ENCODE measurements at places on chromosomes 6 and 20. TPM values are rescaled to one million over a fixed set of nuclear protein-coding genes. Genes with fewer than 3 reads are reported as not detected.

DNA sequence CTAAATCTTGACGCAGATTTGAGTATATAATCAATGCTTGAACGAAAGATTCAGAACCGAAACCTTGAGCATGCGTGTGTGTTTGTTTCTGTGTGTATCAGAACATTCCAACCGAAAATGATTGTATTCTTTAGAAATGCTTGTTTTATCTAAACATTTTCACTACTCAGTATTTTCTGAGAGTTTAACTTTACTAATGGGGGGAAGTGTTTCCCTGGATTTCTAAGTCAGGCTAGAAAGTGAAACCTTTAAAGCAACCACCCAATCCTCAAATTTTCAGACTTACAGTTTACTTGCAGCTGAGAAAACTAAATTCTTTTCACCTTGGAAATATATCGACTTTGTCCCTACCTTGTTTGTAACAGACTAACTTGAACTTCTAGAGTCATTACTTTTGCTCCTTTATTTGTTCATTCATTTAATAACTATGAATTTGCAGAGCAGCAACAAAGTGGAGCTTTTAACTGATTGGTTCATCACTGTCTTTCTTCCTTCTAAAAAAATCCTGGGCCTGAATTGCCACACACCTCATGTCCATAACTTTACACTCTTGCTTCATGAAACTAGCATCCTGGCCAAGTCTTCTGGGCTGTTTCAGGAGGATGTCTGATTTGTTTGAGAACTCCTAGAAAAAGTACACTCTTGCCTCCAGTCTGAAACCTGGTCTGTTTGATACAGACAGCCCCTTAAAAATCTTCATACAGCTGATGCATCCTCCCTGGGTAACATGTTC is 77.8 kb upstream of the XRN2 start:
- no peak for DNase-seq

- no peak for DNase-seq
Observed at GRCh38 chr20:35586751-35587425, 28.7 kb upstream of the SPAG4 start.

The EBF4 gene
- total RNA-seq = 2.6 TPM

GRCh38 chr6:148523048-148523447 is 180.4 kb downstream of the SASH1 start:
- DNase-seq = no peak

DNA sequence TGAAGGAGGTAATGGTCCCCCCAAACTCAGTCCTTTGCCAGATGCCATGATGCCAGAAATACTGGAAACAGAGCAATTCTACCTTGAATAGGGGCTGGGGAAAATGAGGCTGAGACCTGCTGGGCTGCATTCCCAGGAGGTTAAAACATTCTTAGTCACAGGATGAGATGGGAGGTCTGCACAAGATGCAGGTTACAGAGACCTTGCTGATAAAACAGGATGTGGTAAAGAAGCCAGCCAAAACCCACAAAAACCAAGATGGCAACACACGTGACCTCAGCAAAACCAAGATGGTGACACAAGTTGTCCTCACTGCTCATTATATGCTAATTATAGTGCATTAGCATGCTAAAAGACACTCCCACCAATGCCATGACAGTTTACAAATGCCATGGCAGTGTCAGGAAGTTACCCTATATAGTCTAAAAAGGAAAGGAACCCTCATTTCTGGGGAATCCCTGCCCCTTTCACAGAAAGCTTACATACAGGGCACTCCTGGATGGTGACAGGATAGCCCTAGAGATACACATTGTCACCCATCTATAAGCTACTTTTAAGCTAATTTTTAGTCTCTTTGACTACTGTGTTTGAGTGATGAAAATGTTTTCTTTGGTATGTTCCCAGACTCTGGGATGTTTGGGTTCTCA is 979.7 kb downstream of the TBC1D32 start:
- no peak for DNase-seq

GRCh38 chr20:34045294-34045693 is 51.6 kb downstream of the RALY start:
- DNase-seq = peak; percentile 26

- DNase-seq = no peak
Observed at GRCh38 chr6:170132011-170132521, 158.8 kb downstream of the DLL1 start.

The GPR6 gene
- not detected for total RNA-seq

DNA sequence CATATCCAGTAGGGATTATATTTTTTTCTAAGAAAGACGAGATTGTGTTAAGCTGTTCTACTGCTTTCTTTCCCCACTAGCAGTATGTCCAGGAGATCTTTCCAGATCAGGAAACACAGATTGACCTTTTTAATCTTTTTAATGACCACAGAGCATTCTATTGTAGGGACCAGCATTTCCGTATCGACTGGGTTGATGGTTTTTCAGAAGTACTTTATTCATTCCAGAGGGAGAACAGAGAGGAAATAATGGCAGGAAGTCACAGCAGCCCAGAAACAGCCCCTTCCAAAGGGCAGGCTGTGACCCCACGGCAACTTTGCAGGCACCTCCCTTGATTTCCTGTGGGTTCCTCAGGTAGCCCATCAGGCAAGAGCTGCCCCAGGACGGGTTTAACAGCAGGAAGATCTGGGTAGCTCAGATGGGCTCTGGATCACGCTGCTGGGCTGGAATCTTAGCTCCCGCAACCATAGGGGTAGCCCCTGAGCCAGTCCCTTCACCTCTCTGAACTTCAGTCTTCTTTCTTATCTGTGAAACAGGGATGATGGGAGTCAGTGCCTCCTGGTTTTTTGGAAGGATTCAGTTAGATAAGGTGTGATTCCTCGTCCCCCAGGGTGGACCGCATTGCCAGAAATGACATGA is 23.8 kb upstream of the CHMP4B start:
- no peak for DNase-seq

GRCh38 chr20:63452821-63453523 is 19.5 kb downstream of the KCNQ2 start:
- no peak for DNase-seq

The CEP43 gene
- total RNA-seq = 33.9 TPM

DNA sequence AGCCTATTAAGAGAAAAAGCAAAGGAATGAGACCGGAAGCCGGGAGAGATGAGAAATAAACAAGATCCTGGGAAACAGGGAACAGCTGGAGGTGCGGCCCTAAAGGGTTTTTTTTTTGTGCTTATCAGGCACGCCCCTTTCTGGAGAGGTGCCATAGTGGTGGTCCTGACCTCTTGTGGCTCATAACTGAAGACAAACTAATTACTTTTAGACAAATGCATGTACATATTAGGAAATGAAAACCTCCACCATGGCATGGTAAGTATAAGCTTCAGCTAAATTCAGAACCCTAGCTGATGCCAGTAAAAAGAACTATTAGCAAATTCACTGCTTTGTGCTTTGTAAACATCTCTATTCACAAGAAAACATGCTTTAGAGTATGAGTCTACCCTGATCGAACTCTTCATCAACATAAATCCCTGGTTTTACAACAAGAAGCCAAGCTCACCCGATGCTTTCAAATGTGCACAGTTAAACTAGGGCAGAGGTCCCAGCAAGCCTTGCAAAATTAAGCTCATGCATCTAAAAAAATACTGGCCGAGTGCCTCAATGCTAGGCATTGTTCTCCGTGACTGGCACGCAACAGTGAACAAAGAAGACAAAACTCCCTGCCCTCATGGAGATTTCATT is 96.4 kb upstream of the MRPS10 start:
- DNase-seq = no peak

DNA sequence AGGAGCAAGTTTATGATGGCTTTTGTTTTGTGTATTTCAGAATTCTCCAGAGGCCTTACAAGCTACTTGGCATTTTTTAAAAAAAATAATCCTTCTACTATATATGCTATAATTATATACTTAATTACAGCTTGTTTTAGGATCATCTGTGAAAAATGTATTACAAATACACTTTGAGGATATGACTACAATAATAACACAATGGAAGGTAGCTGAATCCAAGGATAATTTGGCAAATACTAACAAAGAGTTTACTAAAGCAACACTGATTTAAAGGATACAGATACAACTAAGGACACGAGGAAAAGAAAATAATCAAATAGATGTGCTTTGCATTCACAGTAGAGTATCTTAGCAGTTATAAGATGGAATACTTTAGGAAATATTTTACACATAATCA is 381.9 kb upstream of the CITED2 start:
- DNase-seq = no peak

- DNase-seq = peak; percentile 61
Observed at GRCh38 chr6:111256646-111257045, 169.3 kb downstream of the SLC16A10 start.

The ETV7 gene
- total RNA-seq = 0.87 TPM

- DNase-seq = peak; percentile 71
Observed at GRCh38 chr20:49699200-49699992, 14.3 kb downstream of the B4GALT5 start.

DNA sequence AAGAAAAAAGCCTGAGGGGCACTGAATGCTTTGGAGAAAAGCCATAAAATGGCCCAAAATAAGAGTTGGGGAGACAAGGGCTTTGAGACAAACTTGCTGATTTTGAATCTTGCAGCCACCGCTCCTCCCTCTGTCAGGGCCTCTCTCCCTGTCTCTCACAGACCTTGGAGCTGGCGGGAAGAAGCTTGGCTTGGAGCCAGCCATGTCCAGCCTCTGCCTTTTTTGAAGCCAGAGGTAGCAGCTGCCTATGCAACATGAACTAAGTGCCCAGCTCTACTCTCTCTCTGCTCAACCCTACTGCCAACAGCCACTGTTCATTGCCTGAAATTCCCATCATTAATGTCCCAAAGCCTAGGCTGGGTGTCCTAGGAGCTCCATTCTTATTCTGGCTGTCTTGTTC is 63.7 kb upstream of the CTNNBL1 start:
- DNase-seq = no peak

GRCh38 chr6:132491303-132491702 is 21.6 kb downstream of the STX7 start:
- DNase-seq = no peak

GRCh38 chr6:143155681-143156080 is 95.0 kb downstream of the AIG1 start:
- DNase-seq = no peak

- DNase-seq = no peak
Observed at GRCh38 chr6:56517155-56517745, 125.4 kb downstream of the DST start.

- DNase-seq = no peak
Observed at GRCh38 chr6:106749609-106750008, 120.2 kb downstream of the QRSL1 start.

DNA sequence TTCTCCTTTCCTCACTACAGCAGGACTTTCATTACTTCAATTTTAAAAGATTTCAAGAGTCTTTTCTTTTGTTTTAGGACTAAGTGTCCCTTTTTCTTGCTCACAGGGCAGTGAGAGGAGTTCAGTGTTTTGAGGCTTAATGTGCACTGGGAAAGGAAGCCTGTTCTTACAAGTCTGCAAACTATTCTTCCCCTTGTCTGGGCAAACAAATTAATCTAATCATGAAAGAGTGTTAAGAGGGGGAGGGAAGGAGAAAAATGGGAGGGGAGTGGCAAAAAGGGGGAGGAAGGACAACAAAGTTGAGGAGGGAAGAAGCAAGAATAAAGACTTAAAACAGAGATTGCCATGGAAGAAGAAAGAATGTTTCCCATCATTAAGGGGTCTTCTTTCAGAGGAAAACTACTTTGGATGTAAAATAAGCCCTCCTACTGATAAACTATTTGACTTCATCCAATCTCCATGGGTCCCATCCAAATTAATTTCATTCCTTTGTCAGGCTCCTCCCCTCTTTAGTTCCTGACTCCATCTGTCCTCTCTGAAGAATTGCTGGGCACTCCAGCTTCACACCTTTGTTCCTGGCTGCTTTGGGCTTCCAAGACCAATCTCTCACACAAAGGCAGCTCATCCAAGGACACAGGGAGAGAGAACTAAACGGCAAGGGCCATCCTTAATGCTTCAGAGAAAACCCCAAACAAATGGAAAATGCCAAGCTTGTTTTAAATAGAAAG is 244.5 kb downstream of the TPBG start:
- DNase-seq = no peak

The EDN1 gene
- 77.8 TPM for total RNA-seq

GRCh38 chr6:139152892-139153271 is 18.0 kb downstream of the HECA start:
- no peak for DNase-seq
